ENCODE measurements at places on chromosomes 12 and 14.

DNA sequence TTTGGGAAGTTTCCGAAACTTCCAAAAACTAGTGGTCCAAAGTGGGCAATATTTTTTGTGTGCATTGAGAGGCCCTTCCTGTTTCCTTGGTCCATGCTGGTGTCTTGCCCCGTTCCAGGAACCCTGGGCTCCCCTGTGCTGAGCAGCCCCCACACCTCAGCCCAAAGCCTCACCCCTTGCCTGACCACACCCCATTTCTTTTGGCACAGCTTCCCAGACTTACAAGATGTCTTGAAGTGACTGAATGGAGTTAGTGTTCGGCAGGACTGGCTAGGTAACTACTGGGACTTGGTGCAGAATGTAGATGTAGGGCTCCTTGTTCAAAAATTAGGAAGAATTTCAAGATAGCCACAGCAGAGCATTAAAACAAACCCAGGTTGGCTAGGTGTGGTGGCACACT is 68.6 kb downstream of the ETV6 start:
- DNase-seq, result no peak

GRCh38 chr12:7203109-7203508 is 13.6 kb downstream of the PEX5 start:
- DNase-seq, result no peak

DNA sequence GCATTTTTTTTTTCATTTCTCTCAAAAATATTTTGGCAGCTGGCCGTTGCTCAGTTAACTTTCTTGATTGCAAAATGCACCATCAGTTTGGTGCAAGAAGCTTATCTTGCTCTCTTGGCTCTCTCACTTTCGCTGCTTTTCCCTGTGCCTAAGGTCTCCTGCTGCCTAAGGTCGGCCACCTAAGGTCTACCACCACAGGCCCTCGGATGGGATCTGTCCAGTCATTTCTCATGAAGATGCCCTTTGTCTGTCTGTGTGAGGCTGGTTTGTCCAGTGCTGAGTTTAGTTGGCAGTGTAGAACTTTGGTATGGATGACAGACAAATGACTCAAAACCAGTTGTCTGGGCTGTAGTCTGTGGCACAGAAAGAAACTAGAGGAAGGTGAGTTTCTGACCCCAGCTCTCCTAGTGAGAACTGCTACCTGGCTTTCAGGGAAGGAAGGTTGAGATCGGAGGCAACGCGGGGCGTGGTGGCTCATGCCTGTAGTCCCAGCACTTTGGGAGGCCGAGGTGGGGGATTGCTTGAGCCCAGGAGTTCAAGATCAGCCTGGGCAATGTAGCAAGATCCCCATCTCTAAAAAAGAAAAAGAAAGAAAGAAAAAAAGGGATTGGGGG is 2.6 kb downstream of the MLXIP start:
- DNase-seq, result no peak

GRCh38 chr12:65187665-65188064 is 18.3 kb downstream of the LEMD3 start:
- no peak for DNase-seq

GRCh38 chr14:25406818-25407217 is 356.9 kb upstream of the STXBP6 start:
- peak; percentile 60 for DNase-seq

DNA sequence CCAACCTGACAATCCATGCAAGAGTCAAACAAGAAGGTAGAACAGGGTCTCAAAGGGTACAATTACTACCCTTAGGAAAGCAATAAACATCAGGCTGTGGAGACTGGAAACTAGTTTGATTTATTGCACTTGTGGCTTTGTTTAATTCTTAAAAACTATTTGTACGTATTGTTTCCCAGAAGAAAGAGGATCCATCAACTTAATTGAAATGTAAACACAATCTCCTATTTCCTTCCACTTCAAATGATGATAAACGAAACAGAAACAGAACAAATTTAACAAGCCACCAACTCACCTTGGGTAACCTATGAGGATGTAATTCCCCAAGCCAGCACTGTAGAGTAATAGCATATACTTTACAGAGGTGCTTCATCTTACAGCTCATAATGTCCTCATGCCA is 8.0 kb downstream of the STXBP6 start:
- DNase-seq, result peak; percentile 95

- no peak for DNase-seq
These were observed 56.2 kb downstream of the ACTN1 start for GRCh38 chr14:68922886-68923285.

- DNase-seq, result peak; percentile 73
These were observed 71.7 kb upstream of the PRICKLE1 start for GRCh38 chr12:42660968-42661937.

DNA sequence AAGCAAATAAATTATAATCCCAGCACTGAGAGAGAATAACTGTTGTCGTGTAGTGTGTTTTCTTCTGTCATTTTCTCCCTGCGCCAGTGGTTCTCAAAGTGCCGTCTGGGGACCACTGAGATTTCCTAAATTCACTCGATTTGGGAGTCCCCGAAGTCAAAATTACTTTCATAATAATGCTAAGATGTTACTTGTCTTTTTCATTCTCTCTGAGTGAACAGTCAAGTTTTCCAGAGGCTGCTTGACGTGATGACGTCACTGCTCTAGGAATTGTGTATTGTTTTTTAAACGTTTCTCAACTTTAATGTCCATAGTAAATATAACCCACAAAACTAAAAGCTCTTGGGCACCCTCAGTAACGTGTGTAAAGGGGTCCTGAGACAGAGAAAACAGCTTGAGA is 796 bp upstream of the POP5 start:
- DNase-seq, result peak; percentile 25

DNA sequence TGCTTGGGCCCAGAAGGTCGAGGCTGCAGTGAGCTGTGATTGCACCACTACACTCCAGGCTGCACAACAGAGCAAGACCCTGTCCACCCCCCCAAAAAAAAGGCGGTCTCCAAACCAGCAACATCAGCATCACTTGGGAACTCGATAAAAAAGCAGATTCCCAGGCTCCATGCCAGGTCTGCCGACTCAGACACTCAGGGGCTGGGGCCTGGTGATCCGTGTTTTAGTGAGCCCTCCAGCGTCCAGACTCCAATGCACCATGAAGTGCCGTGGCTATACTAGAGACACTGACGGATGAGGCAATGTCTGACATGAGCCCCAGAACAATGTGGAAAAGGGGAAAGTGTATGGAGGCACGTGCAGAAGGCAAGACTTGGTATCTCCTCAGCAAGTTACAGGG is 28.8 kb downstream of the SCARB1 start:
- DNase-seq, result no peak

- peak; percentile 72 for DNase-seq
These were observed 565 bp downstream of the NT5DC3 start for GRCh38 chr12:103840462-103840875.

- no peak for DNase-seq
These were observed 33.6 kb upstream of the STRAP start for GRCh38 chr12:15848606-15849005.

DNA sequence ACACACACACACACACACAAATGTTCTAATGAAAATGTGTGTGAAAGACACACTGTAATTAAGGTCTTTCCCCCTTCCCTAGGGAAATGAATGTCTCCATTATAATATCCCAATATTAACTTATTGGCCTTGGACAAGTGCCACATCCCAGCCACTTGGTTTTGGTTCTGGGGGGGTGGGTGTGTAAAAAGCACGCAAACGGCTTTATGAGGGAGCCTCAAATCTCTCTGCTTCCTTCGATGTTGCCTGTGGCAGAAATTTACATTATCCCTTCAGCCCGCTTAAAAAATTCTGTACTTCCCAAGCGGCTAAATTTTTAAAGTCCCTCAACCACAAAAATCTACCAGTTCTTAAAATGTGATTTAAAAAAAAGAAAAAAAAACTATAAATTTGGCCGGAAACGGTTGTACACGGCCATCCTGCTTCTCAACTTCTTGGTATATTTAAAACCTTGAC is 432 bp downstream of the C14orf93 start:
- DNase-seq, result peak; percentile 88

DNA sequence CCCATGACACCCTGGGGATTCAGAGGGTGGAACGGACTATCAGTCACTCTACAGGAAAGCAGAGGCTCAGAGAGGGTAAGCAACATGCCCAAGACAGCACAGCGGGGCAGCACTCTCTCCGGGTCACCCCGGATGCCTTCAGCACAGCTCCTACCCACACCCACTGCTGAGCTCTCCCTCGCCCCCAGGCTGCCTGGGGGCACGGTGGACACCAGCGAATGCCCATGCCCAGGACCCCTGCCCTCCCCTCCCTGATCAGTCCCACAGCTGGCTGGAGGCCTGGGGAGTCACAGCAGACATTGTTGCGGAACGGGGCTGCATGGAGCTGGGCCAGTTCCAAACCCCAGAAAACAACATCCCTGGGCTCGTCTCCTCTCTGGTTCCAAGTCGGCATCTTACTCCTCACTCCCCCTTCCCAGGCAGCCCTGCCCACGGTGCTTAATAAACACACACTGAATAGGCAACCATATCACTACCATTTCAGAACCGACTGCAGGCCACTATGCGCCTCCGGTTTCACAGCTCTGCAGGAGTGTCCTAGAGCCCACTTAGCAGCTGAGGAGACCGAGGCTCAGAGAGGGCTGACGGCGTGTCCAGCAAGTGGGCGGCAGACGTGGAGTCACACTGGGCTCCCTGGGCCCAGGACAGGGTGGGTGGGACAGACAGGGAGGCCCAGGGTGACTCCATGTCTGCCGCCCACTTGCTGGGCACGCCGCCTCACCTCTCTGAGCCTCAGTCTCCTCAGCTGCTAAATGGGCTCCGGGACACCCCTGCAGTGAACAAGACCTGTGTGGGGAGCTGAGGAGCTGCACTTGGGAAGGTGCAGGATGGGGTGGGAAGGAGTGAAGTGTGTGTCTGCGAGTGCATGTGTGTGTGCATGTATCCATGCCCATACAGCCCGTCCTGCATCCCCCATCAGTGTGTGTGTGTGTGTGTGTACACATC is 27.0 kb downstream of the CCDC85C start:
- no peak for DNase-seq

GRCh38 chr14:94028450-94028826 is 2.3 kb downstream of the OTUB2 start:
- DNase-seq, result peak; percentile 68

- DNase-seq, result peak; percentile 42
These were observed 24.8 kb downstream of the MUCL1 start for GRCh38 chr12:54879150-54879549.

DNA sequence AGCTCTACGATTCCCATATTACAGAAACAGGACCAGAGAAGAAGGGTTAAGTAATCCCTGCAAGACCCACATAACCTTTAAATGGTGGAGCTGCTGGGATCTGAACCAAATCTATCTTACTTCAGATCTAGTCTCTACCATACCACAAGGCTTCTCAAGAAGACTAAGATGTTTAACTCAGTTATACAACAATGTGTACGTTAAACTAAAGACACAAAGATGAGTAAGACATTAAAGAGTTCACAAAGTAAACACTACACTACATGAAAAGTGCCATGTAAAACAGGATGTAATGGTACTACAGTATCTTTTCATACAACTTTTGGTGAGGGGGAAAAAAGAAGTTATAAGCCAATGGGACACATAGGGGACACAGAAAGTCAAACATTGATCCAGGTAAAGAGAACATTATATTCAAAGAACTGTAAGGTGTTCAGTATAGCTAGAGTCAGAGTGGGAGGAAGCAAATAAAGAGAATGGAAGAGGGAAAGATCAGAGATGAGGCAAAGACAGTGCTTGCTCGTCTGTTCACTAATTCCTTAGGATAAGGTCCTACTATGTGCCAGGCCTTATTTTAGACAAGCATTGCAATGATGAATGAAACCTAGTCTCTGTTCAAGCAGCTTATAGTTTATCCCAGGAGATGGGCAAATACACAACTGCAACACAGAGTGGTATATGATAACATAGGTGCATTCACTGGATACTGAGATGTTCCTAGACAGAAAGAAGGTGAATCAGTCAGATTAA is 7.7 kb downstream of the TMED10 start:
- no peak for DNase-seq

DNA sequence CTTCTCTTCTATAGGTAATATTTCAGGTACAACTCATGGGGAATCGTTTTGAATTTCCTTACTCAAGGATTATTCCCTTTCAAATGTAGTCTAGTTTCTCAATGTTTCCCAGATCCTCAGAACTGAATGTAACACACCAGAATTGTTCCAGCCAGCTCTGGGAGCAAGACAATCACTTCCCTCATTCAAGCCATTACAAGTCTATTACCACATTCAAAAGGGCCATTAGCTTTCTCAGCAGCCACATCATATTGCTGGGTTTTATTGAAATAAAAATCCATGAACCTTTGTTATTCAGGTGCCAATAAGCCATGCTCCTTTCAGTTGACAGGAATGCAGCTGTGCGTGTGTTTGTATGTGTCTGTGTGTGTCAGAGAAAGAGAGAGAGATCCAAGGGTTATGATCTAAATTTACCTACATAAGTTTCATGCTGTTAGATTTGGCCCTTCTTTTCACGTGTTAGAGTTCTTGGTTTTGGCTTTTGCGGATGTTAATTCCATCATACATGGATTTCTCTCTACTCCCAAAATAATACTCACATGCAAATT is 357.7 kb downstream of the BCAT1 start:
- no peak for DNase-seq

DNA sequence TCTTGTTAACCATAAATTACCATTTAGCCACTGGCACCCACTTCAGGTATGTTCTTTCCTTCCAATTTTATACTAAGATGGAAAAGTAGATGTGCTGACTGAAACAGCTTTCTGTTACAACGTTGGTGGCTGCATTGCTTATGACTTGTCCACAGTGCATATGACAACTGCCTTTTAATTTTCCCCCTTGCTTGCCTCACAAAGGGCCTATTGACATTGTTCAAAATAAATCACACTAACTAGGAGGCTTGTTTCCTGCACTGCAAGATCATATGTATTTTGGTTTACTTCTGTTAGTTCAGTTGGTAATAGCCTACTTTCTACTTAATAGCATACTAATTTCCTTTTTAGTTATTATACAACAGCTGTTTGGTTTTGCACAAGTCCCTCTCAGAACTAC is 55.4 kb downstream of the SCAF11 start:
- peak; percentile 66 for DNase-seq

DNA sequence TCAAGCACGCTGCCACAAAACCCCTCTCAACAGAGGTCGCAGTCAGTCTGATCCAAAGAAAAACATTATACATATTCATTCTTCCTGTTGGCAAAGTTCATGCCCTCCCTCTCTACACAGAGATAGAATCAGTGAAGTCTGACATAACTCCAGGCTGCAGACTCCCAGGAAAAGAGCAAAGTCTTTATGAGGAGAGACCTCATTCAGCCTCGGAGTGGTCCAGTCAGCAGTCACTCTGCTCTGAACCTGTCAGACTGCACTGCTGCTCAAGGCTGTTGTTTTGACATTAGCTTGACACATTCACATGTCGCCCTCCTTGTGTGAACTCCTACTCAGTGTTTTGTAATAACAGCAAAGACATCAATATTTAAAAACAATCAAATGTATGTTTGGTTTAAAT is 241.2 kb upstream of the G2E3 start:
- no peak for DNase-seq

- DNase-seq, result no peak
These were observed 796.5 kb downstream of the GALC start for GRCh38 chr14:87196436-87196835.

DNA sequence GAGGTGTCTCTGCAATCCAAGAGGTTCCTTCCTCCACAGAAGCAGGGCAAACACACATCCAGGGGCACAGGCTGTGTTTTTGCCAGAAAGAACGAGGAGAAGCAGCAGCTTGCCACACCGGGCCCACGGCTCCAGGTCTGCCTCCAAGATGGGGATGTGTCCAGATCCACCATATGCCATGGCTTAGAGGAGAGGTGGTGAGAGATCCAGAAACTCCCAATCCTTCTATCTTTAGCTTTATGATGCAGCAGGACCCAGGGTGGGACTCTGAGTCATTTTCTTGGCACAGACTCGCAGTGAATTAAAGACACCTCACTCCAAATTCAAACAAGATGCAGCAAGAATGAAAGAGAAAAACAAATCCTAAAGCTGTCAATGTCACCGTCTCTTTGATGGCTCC is 481.4 kb upstream of the TMEM132C start:
- DNase-seq, result no peak

Measured in NCI-H69 (cell line).